ENCODE measurements at places on chromosomes 12 and 14.

GRCh38 chr12:545835-546234 is 86.1 kb downstream of the B4GALNT3 start:
- H3K27me3 ChIP-seq: no peaks in the 10 kb centered on the region
- H3K36me3 ChIP-seq: no peaks in the 10 kb centered on the region
- no peak overlapping the region for H3K4me3 ChIP-seq
- no peak for DNase-seq
- H3K27ac ChIP-seq: no peak overlapping the region

DNA sequence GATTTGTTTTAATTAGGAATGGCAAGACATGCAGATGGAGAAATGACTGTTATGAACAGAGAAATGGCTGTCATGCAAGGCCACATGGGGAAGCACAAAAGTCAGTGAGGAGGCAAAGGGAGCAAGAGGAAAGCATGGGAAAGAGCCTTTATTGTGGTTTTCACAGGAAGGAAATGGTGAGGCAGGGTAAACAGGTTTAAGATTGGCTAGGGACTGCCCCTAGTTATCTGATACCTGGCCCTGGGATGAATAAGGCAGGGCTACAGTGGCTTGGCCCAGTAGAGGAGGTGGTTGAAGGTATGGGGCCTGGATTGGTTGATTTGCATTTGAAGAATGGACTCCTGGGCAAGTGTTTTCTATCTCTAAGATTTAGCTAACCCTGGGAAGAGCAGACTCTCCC is 168.7 kb upstream of the CNOT2 start:
- H3K36me3 ChIP-seq: no peaks in the 10 kb centered on the region
- no peak overlapping the region for H3K4me3 ChIP-seq
- H3K4me1 ChIP-seq: no peaks in the 10 kb centered on the region
- DNase-seq: no peak

- no peak overlapping the region for H3K4me3 ChIP-seq
- no peaks in the 10 kb centered on the region for H3K36me3 ChIP-seq
- H3K27me3 ChIP-seq: no peaks in the 10 kb centered on the region
- DNase-seq: no peak
- H3K4me1 ChIP-seq: peaks cover 10% of the 10 kb centered on the region
Observed at GRCh38 chr14:71563492-71564153, 368.6 kb upstream of the RGS6 start.

GRCh38 chr12:133081159-133081780 is 547 bp downstream of the ZNF140 start:
- H3K4me1 ChIP-seq: peaks cover 4% of the 10 kb centered on the region
- H3K36me3 ChIP-seq: peaks cover 44% of the 10 kb centered on the region
- peak overlapping the region; percentile 93 for H3K4me3 ChIP-seq
- no peak for DNase-seq

DNA sequence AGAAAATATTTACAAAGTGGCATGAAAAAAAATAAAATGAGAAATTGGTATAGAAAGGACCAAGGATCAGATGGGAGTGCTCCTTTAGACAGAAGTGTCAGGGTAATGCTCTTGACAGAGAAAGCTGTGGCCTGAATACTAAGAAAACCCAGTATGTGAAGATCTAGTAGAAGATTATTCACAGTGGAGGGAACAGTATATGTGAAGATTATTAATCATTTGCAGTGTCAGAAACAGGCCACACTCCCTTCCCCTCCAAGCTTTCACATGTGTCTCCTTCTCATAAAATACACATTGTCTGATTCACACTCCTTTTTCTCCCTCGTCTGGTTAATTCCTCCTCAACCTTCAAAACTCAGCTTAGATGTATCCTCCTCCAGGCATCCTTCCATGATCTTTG is 41.3 kb downstream of the CAPS2 start:
- H3K27ac ChIP-seq: no peak overlapping the region
- H3K27me3 ChIP-seq: no peaks in the 10 kb centered on the region
- no peaks in the 10 kb centered on the region for H3K4me1 ChIP-seq
- no peak overlapping the region for H3K4me3 ChIP-seq
- no peak for DNase-seq
- no peaks in the 10 kb centered on the region for H3K36me3 ChIP-seq

- peak overlapping the region; percentile 82 for H3K27ac ChIP-seq
- H3K4me1 ChIP-seq: peaks cover 32% of the 10 kb centered on the region
- peak overlapping the region; percentile 93 for H3K4me3 ChIP-seq
- DNase-seq: no peak
- no peaks in the 10 kb centered on the region for H3K27me3 ChIP-seq
Observed at GRCh38 chr14:93331728-93332396, 974 bp downstream of the BTBD7 start.

GRCh38 chr12:11688831-11689230 is 39.4 kb downstream of the ETV6 start:
- H3K27me3 ChIP-seq: no peaks in the 10 kb centered on the region
- H3K4me1 ChIP-seq: no peaks in the 10 kb centered on the region
- no peaks in the 10 kb centered on the region for H3K36me3 ChIP-seq
- DNase-seq: no peak
- H3K27ac ChIP-seq: no peak overlapping the region
- no peak overlapping the region for H3K4me3 ChIP-seq

DNA sequence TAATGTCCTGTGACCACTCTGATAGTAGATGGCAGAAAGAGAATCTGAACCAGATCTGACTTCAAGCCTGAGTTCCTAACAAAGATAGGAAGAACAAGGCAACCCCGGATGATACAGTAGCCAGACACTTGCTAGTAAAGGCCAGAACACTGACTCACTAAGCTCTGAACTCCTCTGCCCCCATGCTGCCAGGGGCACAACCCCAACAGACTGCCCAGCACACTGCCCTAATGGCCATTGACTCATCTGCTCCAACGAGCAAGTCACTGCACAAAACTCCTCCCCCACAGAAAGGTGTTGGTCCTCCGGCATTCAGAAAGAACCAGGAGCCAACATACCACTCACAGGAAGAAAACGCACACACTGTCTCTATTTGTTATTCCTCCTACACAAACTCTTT is 179.6 kb upstream of the NUDT4 start:
- H3K27ac ChIP-seq: no peak overlapping the region
- H3K27me3 ChIP-seq: peaks cover 2% of the 10 kb centered on the region
- no peak for DNase-seq

GRCh38 chr12:89391726-89392336 is 39.5 kb upstream of the DUSP6 start:
- no peak for DNase-seq
- no peaks in the 10 kb centered on the region for H3K36me3 ChIP-seq
- no peak overlapping the region for H3K27ac ChIP-seq
- H3K4me3 ChIP-seq: no peak overlapping the region
- H3K27me3 ChIP-seq: no peaks in the 10 kb centered on the region
- H3K4me1 ChIP-seq: peaks cover 10% of the 10 kb centered on the region

- H3K36me3 ChIP-seq: no peaks in the 10 kb centered on the region
- no peak overlapping the region for H3K27ac ChIP-seq
- peaks cover 3% of the 10 kb centered on the region for H3K27me3 ChIP-seq
- H3K4me1 ChIP-seq: no peaks in the 10 kb centered on the region
- DNase-seq: no peak
Observed at GRCh38 chr12:95736631-95737030, 53.9 kb downstream of the NTN4 start.

DNA sequence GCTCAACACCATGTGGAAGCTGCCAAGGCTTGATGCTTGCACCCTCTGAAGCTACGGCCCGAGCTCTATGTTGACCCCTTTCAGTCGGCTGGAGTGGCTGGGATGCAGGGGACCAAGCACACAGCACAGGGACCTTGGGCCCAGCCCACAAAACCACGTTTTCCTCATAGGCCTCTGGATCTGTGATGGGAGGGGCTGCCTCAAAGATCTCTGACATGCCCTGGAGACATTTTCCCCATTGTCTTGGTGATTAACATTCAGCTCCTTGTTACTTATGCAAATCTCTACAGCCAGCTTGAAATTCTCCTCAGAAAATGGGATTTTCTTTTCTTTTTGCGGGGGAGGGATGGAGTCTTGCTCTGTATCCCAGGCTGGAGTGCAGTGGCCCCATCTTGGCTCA is 46.3 kb downstream of the MON2 start:
- H3K27ac ChIP-seq: no peak overlapping the region
- no peaks in the 10 kb centered on the region for H3K27me3 ChIP-seq
- peaks cover 23% of the 10 kb centered on the region for H3K36me3 ChIP-seq
- no peak overlapping the region for H3K4me3 ChIP-seq
- no peaks in the 10 kb centered on the region for H3K4me1 ChIP-seq

- H3K36me3 ChIP-seq: no peaks in the 10 kb centered on the region
- H3K27me3 ChIP-seq: no peaks in the 10 kb centered on the region
- H3K4me1 ChIP-seq: no peaks in the 10 kb centered on the region
- no peak for DNase-seq
Observed at GRCh38 chr12:125143491-125143890, 78.3 kb downstream of the AACS start.

DNA sequence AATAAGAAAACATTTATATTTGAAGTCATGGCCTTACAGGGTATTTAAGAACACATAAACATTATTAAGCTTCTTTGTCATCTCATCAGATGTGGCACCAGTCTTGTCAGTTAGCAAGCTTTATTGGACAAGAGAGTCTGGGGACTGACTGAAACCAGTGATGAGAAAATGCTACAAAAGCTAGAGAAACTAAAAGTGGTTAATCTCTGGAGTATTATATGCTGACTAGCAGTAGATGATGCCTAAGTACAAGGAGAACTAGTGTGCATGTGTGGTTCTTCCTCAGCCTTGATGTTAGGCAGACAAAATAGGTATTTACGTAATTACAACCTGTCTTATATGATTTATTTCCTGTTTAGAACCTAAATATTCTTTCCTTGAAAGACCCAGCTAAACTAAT is 176.5 kb downstream of the CPNE8 start:
- H3K36me3 ChIP-seq: no peaks in the 10 kb centered on the region
- DNase-seq: no peak
- H3K27me3 ChIP-seq: no peaks in the 10 kb centered on the region
- no peaks in the 10 kb centered on the region for H3K4me1 ChIP-seq
- no peak overlapping the region for H3K4me3 ChIP-seq
- H3K27ac ChIP-seq: no peak overlapping the region

- H3K4me1 ChIP-seq: no peaks in the 10 kb centered on the region
- H3K4me3 ChIP-seq: no peak overlapping the region
- no peak for DNase-seq
- H3K27ac ChIP-seq: no peak overlapping the region
- H3K27me3 ChIP-seq: no peaks in the 10 kb centered on the region
Observed at GRCh38 chr12:93252221-93252620, 125.5 kb upstream of the NUDT4 start.

DNA sequence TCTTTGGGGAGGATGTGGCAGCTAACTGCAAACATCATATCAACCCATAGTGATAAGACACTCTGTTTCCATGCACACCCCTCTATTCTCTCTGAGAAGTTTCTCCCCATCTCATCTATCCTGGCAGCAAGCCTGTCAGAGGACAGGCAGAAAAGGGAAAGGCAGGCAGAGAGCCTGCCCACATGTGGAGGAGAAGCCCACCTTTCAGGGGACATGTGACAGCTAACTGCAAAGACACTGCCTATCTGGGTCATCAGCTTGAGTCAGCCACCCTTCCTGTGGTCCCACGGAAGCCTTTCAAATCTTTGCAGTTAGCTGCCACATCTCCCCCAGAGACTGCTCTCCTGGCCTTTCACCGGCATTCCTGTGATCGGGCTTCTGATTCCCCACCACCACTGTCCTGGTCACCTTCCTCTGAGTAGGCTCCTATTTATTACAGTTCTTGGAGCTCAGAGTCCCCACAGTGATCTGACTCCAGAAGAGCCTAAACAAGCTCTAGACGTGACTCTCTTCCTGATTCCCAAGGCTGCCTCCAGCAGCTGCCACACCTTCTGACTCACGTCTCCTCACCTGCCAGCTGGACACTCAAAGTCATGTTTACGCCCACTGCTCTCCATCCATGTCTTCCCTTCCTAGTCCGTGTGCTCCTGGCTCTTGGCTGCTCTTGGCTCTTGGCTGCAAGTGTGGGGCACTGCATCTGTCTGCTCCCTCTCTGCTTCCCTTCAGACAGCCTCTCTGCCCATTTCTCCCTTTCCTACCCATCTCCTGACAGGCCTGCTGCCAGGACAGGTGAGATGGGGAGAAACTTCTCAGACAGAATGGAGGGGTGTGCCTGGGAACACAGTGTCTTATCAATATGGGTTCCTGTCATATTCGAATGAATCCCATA is 7.5 kb upstream of the KRT1 start:
- peaks cover 13% of the 10 kb centered on the region for H3K4me1 ChIP-seq
- H3K27me3 ChIP-seq: peaks cover 7% of the 10 kb centered on the region
- H3K4me3 ChIP-seq: no peak overlapping the region
- H3K27ac ChIP-seq: no peak overlapping the region

- H3K4me1 ChIP-seq: no peaks in the 10 kb centered on the region
- no peak for DNase-seq
- no peak overlapping the region for H3K27ac ChIP-seq
- H3K36me3 ChIP-seq: no peaks in the 10 kb centered on the region
- H3K27me3 ChIP-seq: no peaks in the 10 kb centered on the region
- no peak overlapping the region for H3K4me3 ChIP-seq
Observed at GRCh38 chr12:59484575-59484974, 111.3 kb upstream of the SLC16A7 start.

- no peak for DNase-seq
- H3K27ac ChIP-seq: no peak overlapping the region
- H3K4me3 ChIP-seq: no peak overlapping the region
Observed at GRCh38 chr14:31567655-31568054, 6.5 kb downstream of the NUBPL start.

DNA sequence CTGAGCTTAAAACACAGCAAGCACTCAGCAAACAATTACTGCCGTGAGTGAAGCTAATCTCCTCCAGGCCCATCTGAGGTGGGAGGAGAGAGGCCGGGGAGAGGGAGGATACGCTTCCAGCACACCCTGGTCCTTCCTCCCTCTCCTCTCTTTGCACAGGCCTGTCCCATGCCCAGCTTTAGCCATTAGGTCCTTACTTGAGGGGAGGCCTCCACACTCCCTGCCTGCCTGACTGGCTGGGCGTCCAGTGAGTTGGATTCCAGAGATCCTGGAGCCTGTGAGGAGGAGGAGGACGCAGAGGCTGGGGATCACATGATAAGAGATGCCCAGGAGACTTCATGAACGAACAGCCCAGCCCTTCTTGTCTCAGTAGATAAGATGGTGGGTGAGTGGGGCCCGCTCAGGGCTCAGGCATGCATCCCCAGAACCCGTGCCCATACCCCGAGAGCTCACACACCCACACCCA is 65.1 kb upstream of the NCOR2 start:
- peaks cover 6% of the 10 kb centered on the region for H3K4me1 ChIP-seq
- no peaks in the 10 kb centered on the region for H3K36me3 ChIP-seq
- no peaks in the 10 kb centered on the region for H3K27me3 ChIP-seq
- no peak overlapping the region for H3K4me3 ChIP-seq
- no peak overlapping the region for H3K27ac ChIP-seq
- DNase-seq: no peak

- no peak for DNase-seq
- H3K27ac ChIP-seq: no peak overlapping the region
- H3K4me3 ChIP-seq: no peak overlapping the region
- no peaks in the 10 kb centered on the region for H3K36me3 ChIP-seq
- H3K27me3 ChIP-seq: no peaks in the 10 kb centered on the region
Observed at GRCh38 chr12:54936736-54937135, 47.8 kb downstream of the TESPA1 start.

DNA sequence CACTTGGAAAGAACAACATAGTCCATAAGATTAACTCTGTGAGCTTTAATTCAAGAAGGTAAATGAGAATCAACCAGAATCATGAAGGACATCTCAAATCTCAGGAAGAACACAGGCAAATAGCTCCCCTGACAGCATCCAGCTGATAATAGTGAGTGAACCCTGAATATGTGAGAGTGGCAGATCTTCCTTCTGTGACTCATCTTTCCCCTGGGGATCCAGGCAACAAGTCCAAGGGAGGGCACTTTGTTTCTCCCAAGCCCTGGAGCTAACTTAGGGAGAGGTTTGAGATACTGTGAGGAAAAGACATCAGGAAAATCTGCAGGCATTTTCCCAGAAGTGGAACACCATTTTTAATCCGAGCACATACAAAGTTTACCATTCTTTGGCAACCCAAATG is 763.9 kb upstream of the MGAT4C start:
- DNase-seq: no peak
- H3K27me3 ChIP-seq: no peaks in the 10 kb centered on the region
- no peaks in the 10 kb centered on the region for H3K36me3 ChIP-seq
- no peak overlapping the region for H3K27ac ChIP-seq
- H3K4me1 ChIP-seq: no peaks in the 10 kb centered on the region
- no peak overlapping the region for H3K4me3 ChIP-seq

Measured in CD4-positive, CD25-positive, alpha-beta regulatory T cell (primary cell).